AG08396 (cell line): ENCODE measurements at places on chromosomes 3 and 15.

DNA sequence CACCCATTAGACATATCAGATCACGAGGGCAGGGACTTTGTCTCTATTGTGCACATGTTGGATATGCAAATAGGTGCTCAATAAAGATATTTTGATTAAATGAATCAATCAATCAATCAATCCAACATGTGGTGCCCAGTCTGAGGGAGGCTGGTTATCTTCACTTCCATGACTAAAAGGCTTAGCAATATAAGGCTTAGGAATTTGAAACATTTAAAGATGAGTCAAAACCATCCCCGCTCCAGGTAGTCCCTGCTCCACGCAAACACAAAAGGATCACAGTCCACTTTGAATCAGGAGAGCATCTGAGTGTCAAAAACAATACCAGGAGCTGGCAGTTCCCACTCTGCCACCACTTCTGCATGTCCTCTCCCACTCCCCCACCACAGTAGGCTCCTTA, 25.8 kb upstream of the PRICKLE2 start:
- DNase-seq: no peak

DNA sequence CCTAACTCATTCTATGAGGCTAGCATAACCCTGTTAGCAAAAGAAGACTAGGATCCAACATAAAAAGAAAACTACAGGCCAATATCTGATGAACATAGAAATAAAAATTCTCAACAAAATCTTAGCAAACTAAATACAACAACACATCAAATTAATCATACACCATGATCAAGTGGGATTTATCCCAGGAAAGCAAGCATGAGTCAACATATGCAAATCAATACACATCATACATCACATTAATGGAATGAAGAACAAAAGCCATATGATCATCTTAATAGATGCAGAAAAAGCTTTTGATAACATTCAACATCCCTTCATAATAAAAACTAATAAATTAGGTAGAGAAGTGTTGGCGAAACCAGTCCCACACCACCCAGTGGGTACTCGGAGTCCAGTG, 136.1 kb upstream of the MME start:
- DNase-seq: no peak

GRCh38 chr15:100049483-100049882, 292.3 kb downstream of the ADAMTS17 start:
- no peak for DNase-seq

DNA sequence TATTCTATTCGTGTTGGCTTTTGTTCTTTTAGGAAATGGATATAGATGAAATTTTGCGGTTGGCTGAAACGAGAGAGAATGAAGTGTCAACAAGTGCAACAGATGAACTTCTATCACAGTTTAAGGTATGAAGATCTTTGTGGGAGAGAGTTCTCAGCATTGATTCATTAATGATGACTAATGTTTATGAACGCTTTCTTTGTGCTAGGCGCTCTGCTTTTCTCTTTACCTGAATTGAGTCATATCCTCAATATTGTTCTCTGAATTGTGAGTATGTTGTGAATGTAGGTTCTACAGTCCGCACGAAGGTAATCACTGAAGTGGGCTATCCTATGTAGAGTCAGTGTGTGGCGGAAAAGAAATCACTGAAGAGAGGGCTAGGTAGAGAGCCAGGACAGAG, 81.2 kb downstream of the CHD2 start:
- no peak for DNase-seq

- DNase-seq: no peak
Observed at GRCh38 chr3:62103531-62103930, 269.8 kb downstream of the FEZF2 start.

DNA sequence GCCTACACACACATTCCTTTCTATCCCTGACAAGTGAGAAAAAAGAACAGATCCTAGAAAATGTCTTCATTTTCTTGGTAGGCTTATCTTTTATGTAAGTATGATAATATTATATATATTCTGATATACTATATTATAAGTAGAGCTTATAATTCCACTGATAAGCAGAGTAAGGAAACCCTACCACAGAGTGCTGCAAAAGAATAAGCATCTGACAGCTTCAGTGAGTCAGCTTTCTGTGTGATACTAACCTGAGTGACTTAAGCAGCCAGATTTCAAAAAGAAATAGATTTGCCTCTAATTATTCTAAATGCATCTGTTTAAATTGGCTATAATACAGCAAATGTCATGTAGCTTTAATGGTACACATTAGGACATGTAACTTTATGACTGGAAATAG, 656.0 kb downstream of the MCTP2 start:
- DNase-seq: no peak

GRCh38 chr3:89787979-89788378, 680.6 kb downstream of the EPHA3 start:
- no peak for DNase-seq

DNA sequence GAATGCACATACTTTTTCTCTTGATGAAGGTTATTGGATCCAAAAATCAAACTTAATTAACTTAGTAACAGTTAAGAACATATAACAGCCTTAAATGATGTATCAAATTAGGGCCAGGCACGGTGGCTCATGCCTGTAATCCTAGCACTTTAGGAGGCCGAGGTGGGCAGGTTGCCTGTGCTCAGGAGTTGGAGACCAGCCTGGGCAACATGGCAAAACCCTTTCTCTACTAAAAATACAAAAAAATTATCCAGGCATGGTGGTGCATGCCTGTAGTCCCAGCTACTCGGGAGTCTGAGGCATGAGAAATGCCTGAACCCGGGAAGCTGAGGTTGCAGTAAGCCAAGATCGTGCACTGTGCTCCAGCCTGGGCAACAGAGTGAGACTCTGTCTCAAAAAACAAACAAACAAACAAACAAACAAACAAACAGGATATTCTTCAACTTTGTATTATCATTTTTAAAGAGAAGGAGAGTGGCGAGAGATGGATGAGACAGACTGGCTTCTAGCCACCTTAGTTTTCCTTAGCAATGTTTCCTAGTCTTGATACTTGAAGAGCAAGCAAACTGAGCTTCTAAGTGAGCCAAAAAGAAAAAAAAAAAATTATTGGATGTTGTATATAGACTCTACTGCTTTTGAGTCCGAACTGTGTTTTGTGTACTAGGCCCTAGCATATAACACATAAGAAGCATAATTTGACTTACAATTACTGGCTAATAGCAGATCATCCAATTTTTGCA, 13.8 kb downstream of the SPRED1 start:
- DNase-seq: no peak

- DNase-seq: no peak
Observed at GRCh38 chr3:127208483-127209100, 15.7 kb downstream of the PRR23E start.

GRCh38 chr3:117786349-117786748, 1076.8 kb downstream of the TUSC7 start:
- DNase-seq: no peak

- no peak for DNase-seq
Observed at GRCh38 chr15:78681281-78682003, 40.4 kb upstream of the CHRNB4 start.

DNA sequence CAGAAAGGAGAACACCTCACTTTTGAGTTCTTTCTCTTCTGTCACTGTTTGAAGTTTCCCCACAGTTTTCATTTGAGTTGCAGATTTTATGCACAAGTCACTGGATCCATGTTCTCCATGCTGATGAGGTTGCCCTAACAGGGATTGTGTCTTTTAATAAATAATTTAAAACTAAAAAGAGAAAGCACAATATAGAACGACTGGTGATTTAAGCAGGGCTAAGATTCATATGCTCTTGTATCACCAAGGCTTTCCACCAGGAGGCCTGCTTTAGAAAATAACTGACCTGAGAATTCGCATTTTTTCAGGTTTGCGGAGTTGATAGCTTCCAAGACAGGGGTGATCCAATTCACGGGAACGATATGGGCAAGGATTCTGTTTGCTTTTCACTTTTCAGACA, 252.0 kb upstream of the VEPH1 start:
- DNase-seq: no peak

GRCh38 chr15:66613743-66614142, 47.9 kb upstream of the LCTL start:
- no peak for DNase-seq

GRCh38 chr3:126982126-126982470, 817 bp upstream of the PLXNA1 start:
- peak; percentile 35 for DNase-seq

- DNase-seq: no peak
Observed at GRCh38 chr15:74252721-74253120, 16.6 kb downstream of the CCDC33 start.

DNA sequence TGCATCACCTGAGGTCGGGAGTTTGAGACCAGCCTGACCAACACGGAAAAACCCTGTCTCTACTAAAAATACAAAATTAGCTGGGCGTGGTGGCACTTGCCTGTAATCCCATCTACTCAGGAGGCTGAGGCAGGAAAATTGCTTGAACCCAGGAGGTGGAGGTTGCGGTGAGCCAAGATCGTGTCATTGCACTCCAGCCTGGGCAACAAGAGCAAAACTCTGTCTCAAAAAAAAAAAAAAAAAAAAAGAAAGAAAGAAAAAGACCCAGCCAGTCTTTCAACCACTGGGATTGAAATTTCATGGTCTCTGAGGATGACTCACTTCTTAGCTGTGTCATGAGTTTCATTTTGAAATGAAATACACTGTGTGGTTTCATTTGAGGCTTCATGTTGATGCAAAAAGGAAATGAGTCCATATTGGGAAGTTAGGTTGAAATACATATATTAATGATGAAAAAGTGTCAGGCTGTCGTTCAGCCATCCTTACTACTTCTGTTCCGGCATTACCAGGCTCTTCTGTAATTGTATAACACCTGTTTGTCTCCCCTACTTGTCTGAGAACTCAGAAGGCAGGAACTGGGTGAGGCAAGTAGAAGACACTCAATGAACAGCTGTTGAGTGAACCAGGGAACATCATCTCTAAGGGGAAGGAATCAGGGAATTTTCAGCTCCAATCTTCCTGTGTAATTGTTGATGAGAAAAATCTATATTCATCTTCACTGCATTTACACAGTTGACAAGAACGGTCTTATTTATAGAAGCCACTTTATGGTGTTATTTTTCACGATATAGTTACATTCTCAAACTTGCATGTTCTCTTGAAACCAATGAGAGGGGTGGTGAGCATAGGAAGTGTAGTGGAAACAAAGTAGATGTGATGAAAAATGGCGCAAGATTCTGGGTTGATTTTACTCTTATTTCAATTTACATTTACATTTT, 87.4 kb downstream of the NFKBIZ start:
- DNase-seq: peak; percentile 62

- no peak for DNase-seq
Observed at GRCh38 chr3:24985668-24986067, 442.4 kb upstream of the RARB start.

GRCh38 chr3:141387516-141387915, 19.2 kb downstream of the ZBTB38 start:
- DNase-seq: no peak

- peak; percentile 66 for DNase-seq
Observed at GRCh38 chr3:79018671-79019136, 749.1 kb downstream of the ROBO1 start.

- DNase-seq: no peak
Observed at GRCh38 chr3:98952404-98952803, 50.9 kb upstream of the DCBLD2 start.

DNA sequence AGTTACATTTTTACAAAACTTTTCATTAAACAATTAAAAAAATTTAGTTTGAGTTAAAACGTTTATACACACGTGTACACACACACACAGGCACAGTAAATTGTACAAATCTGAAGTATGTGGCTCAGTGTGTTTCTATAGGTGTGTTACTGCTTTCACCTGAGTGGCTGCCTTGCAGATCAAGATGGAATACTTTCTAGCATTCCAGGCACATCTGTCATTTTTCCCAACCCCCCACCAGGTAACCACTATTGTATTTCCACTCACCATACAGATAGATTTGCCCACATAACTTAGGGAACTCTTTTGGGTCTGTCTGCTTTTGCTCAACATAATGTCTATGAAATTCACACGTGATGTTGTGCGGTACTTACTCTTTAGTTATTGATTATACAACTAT, 141.1 kb downstream of the PTPRG start:
- no peak for DNase-seq

DNA sequence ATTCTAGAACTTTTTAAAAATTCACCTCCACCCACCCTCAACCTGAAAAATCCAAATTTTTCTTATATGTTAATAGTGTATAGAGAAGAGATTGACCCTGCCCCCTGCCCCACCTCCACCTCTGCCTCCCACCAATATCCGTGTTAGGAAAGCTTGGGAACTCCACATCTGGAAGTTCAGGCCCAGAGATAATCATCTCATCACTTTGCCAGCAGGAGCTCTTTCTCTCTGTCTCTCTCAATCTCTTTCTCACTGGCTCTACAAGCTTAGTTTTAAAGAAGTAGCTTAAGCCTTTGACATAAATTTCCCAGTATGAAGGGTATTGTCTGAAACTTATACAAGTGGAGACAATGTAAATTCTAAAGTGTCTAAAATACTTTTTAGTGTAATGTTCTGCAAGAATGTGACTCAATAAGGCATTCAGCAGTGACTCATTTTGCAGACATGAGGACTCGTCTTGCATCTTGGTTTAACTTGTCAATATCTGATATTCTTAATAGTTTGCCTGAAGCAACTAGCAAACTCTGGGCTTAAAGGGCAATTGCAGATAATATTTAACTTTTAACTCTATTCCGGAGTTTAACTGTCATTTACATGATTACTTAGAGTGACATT, 299.8 kb upstream of the EPHA3 start:
- peak; percentile 5 for DNase-seq

DNA sequence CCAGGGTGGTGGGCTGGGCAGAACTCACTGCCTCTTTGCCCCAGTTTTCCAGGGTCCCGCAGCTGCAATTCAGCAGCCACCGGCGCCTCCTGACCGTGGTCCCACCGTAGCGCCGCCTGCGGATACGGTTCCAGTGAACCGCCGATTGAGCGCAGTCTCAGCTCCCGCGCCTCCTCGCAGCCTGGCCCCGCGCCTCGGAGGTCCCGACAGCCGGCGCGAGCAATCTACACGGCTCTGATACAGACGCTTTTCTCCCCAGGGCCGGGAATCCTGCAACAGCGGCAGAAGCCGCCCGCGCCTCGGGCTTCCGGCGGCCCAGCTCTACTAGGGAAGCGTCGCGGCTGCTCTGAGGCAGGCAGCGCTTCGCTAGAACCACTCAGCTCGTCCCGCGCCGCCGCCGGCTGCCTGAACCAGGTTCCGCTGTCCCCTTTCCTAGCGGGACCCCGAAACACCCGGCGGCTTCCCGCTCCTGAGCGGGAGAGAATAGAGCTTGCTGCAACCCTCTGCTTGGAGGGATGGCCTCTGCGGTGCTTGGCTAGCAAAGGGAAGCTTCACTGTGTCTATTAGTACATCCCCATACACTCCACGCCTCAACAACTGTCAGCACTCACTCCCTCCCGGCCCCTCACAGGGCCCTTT, 3.1 kb downstream of the FOXL2NB start:
- DNase-seq: no peak

GRCh38 chr3:123383091-123384053, 65.5 kb downstream of the ADCY5 start:
- peak; percentile 34 for DNase-seq

- DNase-seq: no peak
Observed at GRCh38 chr3:178271740-178272387, 264.4 kb upstream of the KCNMB2 start.
